ENCODE measurements at places on chromosomes 4 and X. TPM values are rescaled to one million over a fixed set of nuclear protein-coding genes. Genes with fewer than 3 reads are reported as not detected.

- no peak for DNase-seq
Measured at GRCh38 chrX:45788315-45788714, 587.6 kb upstream of the DIPK2B start.

DNA sequence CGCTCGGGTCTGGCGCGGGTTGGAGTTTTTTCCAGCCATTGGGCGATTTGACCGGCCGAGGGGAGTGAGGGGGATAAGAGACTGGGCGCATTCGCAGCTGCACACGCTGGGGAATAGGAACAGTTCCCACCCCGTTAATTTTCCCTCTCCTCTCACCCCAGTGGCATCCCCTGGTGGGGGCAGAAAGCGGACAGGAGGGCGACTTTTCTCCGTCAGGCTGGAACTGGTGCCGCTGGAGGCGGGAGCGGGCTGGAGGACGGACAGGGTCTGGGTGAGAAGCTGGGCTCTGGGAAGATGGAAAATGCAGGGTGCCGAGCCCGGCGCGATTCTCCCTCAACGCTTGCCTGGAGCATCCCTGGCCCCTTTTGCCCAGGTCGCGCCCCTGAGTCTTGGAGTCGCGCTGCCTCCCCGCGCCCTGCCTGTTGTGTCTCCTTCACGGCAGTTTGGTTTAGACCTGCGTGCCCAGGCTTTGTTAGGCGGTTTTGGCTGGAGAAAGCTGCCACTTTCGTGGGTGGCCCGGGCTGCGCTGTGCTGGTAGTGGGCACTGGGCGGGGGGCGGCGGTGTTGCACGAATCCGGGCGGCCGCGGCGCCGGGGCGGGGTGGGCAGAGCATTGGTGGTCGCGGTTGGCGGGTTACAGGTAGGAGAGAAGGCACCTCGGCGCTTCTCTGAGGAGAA lies 2.0 kb downstream of the ADGRL3 start:
- no peak for DNase-seq

ZNF141 gene
- total RNA-seq: 7.6 TPM

PABPC1L2B gene
- not detected for total RNA-seq
